ENCODE measurements at places on chromosomes 3 and 15.

DNA sequence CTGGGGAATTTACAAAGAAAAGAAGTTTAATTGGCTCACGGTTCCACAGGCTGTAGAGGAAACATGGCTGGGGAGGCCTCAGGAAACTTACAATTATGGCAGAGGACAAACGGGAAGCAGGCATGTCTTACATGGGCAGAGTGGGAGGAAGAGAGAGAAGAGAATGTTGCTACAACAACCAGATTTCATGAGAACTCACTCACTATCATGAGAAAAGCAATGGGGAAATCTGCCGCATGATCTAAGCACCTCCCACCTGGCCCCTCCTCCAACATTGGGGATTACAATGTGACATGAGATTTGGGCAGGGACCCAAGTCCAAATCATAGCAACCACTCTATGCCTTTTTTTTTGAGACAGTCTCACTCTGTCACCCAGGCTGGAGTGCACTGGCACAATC is 28.8 kb downstream of the PCNP start:
- DNase-seq = no peak

DNA sequence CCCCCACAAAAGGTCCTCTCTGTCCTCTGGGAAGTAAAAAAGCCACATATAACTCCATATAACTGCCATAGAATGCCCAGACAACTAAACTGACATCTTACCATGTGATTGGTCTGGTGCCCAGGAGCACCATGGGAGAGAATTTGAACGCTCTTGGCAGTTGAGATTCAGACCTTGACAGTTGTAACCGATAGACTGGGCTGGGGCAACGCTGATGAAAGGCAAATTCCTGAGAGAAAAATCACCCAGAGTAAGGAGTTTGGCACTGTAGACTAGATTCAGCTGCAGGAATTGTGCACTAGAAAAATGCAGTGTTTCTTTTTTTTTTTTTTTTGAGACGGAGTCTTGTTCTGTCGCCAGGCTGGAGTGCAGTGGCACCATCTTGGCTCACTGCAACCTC is 240.5 kb downstream of the SOX2 start:
- DNase-seq = no peak

DNA sequence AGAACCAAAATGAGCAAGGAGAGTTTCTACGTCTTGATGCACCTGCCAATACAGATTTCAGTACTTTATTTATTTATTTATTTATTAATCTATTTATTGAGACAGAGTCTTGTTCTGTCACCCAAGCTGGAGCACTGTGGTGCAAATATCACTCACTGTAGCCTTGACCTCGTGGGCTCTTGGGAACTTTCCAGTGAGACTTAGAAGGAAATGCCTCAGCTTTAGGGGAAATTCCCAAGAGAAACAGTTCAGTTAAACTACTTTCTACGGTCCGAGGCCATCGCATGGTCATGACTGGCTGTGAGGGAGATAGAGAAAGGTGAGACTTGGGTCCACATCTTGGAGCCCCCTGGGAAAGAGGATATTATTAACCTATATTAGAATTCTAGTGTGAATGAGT is 47.0 kb upstream of the HERC1 start:
- DNase-seq = no peak

- no peak for DNase-seq
Observed at GRCh38 chr15:65032801-65033537, 3.5 kb upstream of the MTFMT start.

DNA sequence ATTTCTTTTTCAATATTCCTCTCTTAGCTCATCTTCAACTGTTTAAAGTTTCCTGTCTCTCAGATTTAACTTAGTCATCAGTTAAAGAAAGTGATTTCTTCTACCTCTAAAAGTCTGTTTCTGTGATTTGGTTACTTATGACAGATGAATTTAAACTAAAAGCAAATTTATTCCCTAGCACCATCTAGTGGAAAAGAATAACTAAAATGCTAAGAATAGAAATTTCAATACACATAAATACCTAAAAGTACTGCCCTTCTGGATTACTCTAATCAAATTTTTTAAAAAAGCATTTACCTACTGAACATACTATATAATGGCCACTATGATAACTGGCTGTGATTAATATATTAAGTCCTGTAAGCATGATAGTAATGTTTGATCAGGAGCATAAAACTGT is 14.0 kb upstream of the ZCWPW2 start:
- DNase-seq = no peak

DNA sequence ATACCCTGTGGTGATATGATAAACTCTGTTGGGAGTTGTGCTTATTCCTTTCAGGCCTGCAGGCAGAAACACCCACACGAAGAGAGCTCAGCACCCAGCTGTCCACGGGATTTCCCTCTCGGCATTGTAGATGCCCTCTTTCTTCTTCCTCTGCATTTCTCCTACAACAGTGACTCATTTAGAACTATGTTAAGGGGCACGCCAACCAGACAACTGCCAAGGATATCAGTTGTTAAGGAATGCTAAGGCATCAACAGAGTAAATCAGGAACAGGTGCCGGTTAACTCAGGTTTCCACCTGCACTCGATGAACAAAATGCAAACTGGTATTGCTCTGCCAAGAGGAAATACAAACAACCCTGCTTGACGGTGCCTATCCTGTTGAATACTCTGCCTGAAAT is 270.0 kb upstream of the PEX5L start:
- DNase-seq = no peak

DNA sequence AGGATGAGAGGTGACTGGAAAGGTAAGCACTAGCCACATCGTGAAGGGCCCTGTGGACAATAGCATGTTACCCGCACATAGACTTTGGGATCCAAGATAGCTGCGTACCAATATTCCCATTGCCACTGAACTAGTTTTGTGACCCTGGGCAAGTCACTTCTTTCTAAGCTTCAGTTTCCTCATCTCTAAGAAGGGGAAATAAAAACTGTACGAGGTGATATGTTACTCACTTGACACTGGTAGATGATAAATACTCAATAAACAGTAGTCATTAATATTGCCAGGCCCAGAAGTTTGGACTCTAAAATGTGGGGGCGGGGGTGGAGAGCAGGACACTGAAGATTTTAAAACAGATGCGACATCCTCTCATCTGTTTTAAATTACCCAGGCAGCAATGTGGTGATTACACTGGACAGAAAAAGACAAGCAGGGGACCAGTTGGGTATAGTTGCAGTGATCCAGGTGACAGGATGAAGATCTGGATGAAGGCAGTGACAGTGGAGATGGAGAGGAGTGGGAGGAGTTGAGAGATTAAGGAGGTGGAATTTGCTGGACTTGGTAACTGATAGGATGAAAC is 2.5 kb downstream of the ATG7 start:
- DNase-seq = no peak

DNA sequence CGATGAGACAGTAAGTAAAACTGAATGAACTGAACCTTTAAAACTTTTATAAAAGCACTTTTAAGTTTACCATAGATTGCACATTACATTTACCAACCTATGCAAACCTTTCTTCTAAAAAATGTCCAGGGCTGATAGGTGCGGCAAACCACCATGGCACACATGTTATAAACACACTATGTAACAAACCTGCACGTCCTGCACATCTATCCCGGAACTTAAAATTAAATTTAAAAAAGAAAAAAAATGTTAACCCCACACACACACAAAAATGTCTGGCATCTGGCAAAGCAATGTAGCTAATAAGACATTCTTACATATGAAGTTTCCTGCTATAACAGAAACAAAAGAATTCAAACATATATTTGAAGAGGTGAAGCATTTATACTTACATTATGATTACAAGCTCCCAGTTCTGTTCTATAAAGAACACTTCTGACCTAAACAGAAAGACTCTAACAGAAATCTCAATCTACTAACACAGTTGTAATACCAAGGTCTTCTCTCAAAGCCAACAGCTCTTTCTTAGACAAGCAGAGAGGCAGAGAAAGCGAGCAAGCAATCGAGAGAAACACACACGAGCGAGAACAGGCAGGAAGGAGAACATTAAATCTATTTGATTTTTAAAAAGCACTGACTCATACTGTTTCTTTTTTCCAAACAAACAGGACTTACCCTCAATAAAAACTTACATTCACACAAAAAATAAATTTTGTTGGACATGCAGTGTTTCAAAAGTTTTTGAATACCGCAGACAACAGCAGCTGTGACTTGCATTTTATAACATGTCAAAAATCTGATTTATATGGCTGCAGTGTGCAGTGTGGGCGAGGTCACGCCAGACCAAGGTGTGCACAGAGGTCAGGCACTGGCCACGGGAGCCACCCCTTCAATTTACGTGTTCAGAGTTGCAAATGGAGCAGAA is at the start of gene NRG4:
TSS of gene NRG4 (minus strand) at position 798 of the 925 bp plus-strand sequence. CDS start 1,194 bp downstream, outside the sequence.
- no peak for DNase-seq

DNA sequence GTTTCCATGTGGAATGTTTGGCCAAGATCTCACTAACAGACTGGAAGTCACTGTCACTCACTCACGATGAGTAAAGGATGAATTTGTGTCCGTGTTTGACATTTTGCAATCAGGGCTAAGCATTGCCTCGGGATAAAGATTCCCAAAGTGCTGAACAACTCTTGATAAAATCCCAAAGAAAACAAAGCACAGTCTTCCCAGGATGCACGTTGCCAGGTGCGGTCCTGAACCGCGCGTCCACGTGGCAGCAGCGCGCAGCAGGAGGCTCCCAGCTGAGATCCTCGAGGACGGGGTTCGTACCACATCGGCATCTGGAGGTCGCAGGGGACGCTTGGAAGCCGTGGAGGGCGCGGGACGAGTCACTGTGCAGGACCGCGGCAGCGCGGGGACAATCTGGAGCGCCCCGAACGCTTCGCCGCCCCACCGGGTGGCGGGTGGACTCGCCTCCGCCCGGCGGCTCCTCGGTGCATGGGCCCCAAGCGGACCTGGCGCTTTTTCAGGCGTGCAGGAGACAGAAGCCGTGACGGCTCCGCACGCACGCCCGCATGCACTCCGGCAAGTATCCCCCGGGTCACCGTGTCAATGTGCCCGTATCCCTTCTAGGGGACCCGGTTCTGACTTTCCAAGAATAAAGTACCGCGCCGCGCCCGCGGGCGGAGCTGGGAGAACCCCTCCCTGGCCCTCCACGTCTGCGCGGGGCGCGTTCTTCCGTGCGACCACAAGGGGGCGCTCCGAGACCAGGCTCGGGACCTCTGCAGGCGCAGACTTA is 17.7 kb downstream of the CPN2 start:
- no peak for DNase-seq

GRCh38 chr15:22799902-22800301 is 13.5 kb downstream of the NIPA1 start:
- DNase-seq = no peak

DNA sequence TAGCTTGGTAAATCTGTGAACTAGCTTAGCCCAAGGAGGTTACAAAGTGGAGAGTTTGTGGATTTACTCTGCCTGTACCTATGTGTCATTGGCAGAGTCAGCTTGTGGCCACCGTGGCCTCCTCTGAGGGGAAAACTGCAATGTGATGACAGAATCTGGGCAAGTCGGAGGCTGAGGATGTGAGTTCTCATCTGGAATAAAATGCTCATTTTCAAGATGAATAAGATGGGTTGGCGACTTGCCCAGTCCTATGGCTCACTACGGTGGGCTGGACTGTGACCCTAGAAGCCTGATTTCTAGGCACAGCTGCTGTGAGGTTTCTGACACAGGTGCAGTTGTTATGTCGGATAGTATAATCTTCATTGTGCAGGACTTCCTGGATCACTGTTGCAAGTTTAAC is 83.7 kb downstream of the ETV5 start:
- DNase-seq = no peak
